ENCODE measurements at places on chromosomes 6 and 20.

- no peak for DNase-seq
Observed at GRCh38 chr6:125165256-125165655, 11.7 kb downstream of the TPD52L1 start.

DNA sequence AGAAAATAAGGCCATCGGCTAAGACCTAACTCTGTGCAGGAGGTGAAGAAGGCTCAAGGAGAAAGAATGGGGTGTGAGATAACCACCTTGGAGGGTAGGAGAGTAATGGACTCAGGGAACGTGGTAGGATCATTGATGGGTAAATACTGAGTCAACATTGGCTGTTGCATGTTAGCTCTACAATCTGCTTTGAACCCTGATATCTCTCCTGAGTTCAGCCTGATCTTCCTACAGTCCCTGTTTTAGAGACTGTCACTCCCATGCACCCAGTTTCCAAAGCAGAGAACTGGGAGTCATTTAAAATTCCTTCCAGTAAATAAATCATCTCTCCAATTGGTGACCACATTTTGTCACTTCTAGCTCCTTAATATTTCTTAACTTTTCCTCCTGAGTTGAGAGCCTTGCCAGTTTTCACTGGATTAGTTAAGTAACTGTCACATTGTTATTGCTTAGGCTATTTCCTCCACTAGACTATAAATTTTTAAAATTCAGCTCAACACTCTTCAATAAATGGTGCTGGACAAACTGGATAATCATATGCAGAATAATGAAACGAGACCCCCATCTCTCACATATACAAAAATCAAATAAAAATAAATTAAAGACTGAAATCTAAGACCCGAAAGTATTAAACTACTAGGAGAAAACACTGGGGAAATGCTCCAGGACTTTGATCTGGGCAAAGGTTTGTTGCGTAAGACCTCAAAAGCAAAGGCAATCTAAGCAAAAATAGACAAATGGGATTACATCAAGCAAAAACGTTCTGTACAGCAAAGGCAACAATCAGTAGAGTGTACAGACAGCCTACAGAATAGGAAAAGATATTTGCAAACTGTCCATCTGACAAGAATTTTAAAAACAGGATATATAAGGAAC is 138.9 kb upstream of the TMEM170B start:
- DNase-seq = no peak

DNA sequence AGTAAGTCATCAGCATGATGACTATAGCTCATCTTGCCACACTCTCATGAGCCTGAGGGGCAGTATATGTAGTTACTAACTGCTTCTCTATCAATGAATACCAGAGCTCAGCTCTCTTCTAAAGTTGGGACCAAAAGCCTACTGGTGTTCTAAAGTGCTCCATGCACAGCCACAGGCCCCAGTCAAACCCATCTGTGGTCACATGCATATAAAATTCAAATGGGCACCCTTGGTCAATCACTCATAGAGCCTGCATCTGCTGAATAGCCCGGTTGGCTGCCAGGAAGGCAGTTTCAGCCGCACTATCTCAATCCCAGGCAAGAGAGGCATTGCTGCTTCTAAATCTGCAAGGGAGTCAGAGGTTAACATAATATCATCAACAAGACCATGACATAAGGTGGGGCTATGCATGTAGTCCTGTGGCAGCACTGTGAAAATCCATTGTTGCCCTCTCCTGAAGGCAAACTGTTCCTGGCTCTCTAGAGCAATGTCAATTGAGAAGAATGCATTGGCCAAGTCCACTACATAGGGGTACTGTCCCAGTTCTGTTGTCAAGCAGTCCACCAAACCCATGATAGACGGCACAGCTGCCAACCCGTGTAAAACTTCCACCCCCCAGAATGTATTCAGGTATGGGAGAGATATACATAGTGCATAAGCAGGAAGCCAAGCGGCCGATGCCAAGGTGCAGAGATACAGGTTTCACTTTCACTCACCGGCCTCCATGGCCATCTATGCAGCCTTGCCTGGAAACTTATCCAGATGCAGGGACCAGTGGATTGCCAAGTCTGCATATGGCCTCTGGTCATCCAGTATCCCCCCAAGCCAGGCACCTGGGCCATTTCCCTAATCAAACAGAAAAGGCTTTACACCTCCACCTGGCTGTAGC is 76.2 kb downstream of the ALDH8A1 start:
- no peak for DNase-seq

DNA sequence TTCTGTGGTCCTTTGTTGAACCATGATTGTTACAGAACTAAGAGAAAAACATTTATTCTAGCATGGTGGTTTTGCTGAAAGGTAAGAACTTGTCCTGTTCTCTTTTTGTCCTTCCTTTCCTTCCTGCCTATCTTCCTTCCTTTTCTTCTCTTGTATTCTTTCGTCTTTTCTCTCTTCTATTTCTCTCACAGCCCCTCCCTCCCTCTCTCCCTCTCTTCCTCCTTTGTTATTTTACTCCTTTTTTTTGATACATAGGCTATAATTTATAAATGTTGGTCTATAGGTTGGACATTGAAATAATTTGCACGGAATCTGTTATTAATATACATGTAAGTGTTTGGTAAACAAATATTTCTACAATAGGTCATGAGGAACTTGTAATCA is 18.6 kb downstream of the ADGRB3 start:
- DNase-seq = no peak

GRCh38 chr20:45392733-45393132 is 14.6 kb upstream of the TP53TG5 start:
- DNase-seq = no peak

DNA sequence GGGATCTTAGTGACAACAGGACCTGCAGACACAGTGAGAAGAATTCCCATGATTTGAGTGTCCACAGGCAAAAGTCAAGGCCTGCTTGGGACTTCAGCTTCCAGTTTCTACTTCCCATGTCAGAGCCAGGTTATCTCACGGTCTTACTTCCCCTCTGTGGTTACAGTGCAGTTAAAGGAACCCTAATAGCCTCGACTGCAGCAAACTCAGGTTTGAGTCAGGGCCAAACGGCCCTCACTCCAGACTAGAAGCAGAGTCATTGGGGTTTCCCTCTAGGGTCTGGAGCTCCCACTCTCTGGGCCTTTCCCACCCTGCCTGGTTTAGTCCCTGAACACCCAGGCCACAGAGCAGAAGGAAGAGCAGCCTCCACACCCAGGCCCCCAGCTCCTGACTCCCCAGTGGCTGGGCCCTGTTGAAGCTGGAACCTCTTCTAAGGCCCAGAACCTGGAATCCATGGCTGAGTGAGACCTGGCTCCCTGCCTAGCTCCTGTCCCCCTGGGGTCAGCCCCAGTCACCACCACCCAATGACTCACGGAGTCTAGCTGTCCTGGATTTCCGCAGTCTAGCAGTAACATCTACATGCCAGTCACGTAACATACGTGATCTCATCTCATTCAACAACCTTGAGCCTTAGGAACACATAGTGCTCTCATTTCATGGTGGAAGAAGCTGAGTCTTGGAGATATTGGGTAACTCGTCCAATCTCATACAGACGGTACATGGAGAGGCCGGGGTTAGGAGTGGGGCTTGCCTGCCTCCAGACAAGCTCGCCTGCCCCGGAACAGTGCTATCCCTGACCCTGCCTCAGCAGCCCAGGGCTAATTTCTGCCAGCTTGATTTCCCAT is 9.2 kb upstream of the GHRH start:
- DNase-seq = no peak

DNA sequence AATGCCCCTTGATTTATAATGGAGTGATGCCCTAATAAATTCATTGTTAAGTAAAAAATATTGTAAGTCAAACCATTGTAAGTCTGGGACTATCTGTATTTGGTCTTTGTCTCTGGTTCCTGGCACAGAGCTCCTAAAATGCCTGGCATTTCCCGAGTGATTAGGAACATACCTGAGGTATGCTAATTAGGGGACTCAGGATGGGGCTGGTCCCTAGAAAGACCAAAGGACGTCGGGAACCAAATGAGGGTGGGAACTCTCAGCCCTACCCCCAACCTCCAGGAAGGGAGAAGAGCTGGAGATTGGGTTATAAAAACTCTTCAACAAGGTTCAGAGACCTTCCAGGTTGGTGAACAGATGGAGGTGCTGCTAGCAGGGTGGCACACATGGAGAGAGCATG is 82.6 kb upstream of the ARG1 start:
- no peak for DNase-seq

DNA sequence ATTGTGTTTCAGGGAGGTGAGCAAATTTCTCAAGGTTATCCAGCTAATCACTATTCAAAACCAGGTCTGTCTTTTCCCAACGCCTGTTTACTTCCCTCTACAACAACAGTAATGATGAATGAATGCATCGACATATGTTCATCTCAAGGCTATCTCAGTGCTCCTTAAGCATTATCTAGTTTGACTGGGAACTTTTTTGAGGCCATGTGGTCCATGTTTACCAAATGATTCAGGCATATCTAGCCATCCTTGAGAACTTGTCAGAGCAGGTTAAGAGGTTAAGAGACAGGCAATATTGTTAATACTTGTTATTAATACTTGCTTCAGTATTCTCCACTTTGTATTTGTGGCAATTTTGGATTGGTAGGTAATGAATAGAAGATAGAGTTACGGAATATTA is 1038.4 kb upstream of the FLRT3 start:
- no peak for DNase-seq

Measured in NCI-H69 (cell line).